Stimulated activated CD4-positive, alpha-beta T cell treated with anti-CD3 and anti-CD28 coated beads, TNF-alpha, amount 100 ng/mL, for 48 hours (primary cell): ENCODE measurements at places on chromosomes 7 and 10.
A peak's percentile ranks its signal among the peaks of the same experiment; 100 is the strongest.

GRCh38 chr7:98075801-98076200, 30.9 kb upstream of the LMTK2 start:
- no peak for DNase-seq

- no peak for DNase-seq
Observed at GRCh38 chr7:140033779-140034363, 28.9 kb downstream of the PARP12 start.

DNA sequence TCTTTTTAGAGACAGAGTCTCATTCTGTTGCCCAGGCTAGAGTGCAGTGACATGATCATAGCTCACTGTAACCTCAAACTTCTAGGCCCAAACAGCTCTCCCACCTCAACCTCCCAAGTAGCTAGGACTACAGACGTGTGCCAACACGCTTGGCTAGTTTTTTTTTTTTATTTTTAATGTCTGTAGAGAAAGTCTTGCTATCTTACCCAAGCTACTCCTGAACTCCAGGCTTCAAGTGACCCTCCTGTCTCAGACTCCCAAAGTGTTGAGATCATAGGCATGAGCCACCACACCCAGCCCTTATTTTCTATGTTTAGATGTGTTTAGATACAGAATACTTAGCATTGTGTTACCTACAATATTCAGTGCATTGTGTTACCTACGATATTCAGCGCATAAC, 46.4 kb downstream of the KMT2E start:
- no peak for DNase-seq

GRCh38 chr7:471866-472639, 47.6 kb downstream of the PDGFA start:
- no peak for DNase-seq

DNA sequence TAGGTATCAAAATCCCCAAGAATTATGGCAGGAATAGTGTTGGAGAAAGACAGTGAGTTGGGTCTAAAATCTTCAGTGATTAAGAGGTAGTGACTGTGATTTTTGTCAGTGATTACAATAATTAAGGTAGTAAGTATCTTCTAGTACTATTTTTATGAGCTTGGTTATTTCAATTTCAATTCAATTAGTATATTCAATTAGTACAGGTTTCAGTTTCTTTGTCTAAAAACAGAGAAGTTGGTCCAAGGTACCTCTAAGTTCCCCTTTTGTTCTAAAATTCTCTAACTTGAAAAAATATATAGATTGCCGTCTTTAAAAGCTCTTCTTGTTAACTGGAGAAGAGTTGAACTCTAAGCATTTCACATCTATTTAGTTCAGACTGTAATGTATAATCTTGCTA, 82.9 kb downstream of the OTUD1 start:
- DNase-seq: no peak

GRCh38 chr7:28018856-28019465, 161.6 kb downstream of the JAZF1 start:
- DNase-seq: no peak

- no peak for DNase-seq
Observed at GRCh38 chr7:74044366-74045350, 16.7 kb downstream of the ELN start.

DNA sequence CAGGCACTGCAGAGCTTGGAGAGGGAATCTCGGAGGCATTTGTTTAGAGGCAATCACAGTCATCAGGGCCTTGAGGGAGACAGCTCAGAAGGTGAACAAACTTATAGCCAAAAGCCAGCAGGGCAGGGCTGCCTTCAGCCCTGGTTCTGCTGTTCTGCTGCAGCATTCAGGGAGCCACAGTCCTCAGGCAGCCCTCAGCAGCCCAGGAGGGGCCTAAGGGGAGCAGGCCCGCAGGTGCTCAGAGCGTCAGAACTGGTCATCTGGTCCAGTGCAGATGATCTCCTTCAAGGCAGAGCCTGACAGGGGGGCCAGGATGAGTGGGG, 84.7 kb downstream of the ARHGAP22 start:
- DNase-seq: no peak

- no peak for DNase-seq
Observed at GRCh38 chr7:87599336-87599735, 1.3 kb downstream of the ABCB1 start.

GRCh38 chr10:71842422-71842821, 8.6 kb downstream of the PSAP start:
- DNase-seq: no peak

GRCh38 chr10:114180937-114181336, 1.8 kb downstream of the TDRD1 start:
- no peak for DNase-seq

GRCh38 chr10:14528450-14528849, 197.7 kb upstream of the FRMD4A start:
- DNase-seq: no peak

- no peak for DNase-seq
Observed at GRCh38 chr10:52347327-52347667, 33.2 kb downstream of the DKK1 start.

DNA sequence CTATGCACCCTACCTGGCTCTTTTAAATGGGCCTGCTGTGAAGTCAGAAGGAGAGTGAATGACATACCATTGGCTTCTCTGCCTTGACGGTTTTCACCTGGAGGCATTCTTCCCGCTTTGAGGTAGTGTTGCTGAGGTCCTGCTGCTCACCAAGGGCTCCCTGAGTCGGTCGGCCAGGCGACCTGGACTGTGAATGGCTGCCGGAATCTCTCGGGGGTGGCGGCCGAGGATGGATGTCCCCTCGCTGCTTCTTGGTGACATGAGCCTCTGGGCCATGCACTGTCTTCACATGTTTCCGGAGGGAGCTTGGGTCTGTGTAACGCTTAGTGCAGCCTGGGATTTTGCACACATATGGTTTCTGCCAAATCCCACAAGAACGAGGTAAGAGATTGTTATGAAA, 264.7 kb downstream of the GLI3 start:
- DNase-seq: no peak

- DNase-seq: peak; percentile 14
Observed at GRCh38 chr10:100186253-100187212, 704 bp upstream of the ERLIN1 start.

DNA sequence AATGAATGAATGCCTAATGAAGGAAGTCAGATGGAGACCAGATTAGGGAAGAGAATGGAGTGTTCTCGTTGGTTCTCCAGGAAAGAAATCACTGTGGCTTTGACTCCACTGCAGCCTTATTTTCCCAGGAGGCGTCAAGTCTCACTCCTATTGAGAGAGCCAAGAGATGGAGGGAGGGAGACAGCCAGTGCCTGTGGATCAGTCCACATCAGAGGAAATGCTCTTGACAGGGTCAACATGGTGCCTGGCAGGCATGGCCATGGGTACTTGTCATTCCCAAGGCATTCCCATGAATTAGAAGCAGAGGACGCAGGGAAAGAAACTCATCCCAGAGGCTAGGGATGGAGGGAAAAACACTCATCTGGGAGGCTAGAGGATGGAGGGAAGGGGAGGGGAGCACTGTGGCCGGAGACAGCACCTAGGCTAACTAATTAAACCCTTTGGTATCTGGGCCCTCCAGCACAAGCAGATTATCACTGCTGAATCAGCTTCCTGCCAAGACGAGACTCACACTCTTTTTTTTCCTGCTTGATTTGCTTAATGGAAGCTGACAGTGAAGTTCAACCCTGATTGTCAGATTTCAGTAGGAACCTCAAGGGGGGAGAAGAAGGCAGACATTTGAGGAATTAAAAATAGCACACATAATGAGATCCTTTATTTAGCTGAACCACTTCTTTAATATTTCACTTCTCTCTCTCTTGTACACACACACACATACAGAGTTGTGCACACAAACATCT, 1233.2 kb upstream of the AUTS2 start:
- DNase-seq: no peak

- DNase-seq: no peak
Observed at GRCh38 chr10:119672291-119672690, 21.1 kb downstream of the BAG3 start.

GRCh38 chr7:128215281-128215680, 25.8 kb upstream of the LEP start:
- no peak for DNase-seq

DNA sequence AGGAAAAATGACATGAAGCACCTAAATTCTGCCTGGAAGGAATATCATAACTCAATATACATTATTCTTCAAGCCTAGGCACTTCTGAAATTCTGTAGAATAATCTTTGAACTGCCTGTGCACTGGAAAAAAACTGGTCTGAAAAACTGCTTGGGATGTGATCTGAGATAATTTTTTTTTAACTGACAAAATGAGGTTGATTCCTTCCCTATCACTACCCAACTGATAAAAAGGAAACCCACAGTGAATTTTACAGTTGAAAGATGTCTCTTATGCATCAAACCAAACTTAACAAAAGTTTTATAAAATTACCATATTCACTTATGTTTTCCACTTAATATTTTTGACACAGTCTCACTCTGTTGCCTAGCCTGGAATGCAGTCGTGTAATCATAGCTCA, 67.2 kb upstream of the FAM133B start:
- DNase-seq: no peak

DNA sequence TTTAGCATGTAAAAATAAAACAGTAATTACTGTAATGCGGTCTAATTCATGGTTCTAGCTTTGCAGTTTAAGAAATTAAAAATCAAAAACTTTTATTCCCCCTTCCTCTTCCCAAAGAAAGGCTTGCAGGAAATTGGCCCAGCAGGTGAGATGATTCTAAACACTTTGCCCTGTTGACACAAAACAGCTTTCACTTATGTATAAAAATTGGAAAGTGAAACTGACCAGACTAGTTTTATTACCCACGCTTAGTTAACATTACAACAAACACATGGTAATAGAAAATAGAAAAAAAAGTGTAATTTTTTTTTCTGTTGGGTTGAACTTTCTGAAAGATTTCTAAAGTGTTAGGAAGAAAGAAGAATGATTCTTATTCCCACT, 1.2 kb upstream of the CCDC6 start:
- DNase-seq: no peak

DNA sequence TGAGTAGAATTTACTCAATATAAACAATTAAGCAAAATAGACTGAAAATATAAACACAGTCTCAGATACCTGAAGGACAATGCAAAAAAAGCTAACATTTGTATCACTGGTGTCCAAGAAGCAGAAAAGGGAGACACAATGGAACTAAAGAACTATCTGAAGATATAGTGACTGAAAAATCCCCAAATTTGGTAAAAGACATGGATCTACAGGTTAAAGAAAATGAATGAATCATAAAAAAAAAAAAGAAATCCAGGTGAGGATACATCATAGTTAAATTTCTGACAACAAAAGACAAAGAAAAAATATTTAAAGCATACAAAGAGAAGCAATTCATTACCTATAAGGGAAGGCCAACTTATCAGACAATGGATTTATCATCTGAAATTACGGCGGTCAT, 114.7 kb upstream of the PPP1R3A start:
- DNase-seq: no peak

DNA sequence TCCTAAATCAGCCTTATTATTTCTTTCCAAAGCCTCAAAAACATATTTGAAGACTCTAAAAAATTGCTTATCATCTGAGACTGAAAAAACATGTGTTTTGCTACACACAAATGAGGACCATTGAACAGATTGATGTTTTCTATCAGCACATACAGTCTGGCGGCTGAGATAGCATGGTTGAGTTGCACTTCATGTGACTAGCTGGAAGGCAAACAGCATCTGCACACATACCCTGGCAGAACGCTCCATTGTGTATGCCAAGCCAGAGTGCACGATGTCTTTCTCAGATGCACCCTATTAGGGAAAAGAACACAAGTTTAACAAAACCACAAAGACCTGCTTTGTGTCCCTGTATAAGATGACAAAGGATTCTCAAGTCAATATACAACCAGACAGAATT, 33.0 kb downstream of the FAM25A start:
- DNase-seq: no peak
